ENCODE measurements at places on chromosomes 7 and 10. TPM values are rescaled to one million over a fixed set of nuclear protein-coding genes. Genes with fewer than 3 reads are reported as not detected.

The ECHS1 gene
- polyA plus RNA-seq, result 153 TPM

DNA sequence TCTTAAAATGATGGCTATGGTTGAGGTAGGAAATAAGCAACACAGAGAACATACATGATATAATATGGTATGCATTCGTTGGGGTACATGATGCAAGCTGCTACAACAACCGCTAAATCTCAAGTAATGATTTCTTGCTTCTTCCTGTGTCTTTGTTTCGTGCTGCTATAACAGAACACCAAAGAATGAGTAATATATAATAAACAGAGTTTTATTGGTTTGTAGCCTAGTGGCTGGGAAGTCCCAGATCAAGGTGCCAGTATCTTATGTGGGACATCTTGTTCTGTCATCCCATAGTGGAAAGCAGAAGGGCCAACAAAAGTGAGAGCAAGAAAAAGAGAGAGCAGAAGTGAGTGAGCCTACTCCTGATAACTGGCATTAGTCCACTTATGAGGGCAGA is 689.7 kb downstream of the SUGCT start:
- DNase-seq, result no peak

The GRM8 gene
- polyA plus RNA-seq, result 8.3 TPM

DNA sequence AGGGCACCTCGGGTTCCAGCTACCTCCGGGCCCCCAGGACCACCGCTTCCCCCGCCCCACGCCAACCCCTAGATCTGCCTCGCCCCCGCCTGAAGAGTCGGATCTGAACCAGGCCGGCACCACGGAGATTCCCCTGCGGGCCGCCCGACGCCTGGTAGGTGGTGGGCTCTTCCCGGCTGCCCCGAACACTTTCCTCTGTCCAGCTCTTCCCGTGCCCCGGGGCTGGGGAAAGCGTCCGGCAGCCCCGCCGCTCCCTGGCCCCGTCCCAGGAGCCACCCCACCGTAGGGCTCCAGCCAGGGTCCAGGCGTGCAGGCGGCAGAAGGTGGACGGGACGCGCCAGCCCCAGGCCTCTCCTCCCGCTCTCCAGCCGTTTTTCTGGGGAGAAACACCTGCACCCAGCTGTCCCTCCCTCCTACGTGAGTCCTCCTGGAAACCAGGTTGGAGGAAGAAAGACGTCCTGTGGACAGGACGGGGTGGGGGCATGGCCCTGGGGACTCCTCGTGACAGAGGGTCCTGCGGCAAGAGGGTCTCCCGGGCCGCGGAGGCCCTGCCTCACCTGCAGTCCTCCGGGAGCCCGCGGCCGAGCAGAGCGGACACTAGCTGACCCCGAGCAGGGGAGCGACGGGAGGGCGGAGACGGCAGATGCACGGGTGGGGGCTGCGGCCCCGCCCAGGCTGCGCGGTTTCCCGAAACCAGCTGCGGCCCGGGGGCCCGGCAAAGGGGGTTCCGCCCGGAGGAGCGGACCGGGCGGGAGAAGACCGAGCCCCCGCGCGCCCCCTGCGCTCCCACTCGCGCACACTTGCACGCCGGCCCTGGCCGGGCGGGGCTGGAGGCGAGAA is at the start of gene TMEM176B:
Gene TMEM176B (minus strand): TSS at position 624 of the 840 bp plus-strand sequence. CDS start 3,795 bp downstream, outside the sequence.
- DNase-seq, result no peak

GRCh38 chr7:1715671-1716074 is 45.6 kb downstream of the ELFN1 start:
- no peak for DNase-seq

GRCh38 chr10:129476431-129476830 is 9.4 kb downstream of the MGMT start:
- DNase-seq, result no peak

- no peak for DNase-seq
Observed at GRCh38 chr10:131533846-131534526, 222.5 kb upstream of the TCERG1L start.

DNA sequence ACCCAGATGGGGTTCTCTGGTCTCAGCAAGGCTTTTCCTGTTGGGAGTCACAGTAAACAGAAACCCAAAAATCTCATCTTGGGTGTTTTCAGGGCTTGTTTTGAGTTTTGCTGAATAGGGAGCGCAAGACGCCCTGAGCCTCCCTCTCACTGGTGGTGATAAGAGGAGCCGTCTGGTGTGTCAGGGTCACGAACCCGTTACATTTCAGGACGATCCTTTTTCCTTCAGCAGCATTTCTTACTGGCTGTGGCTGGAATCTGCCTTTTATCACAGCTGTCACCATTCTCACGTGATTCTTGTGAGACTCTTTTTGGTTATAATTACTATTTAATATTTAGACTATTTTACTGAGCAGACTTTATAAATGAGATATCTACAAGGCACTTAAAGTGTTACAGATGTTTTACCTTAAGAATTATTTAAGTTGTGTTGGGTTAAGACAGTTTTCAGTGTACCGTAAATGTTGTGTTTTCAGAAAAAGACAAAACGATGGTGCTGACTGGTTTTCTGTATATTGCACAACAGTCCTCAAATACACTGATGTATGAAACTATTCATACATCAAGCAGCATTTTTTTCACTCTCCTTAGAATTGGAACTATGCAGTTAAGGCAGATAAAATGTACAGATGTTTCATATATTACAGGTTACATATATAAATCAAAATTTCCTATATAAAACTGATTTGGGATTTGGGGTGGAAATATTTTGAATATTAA is 2.2 kb upstream of the GET4 start:
- no peak for DNase-seq

The LAMB4 gene
- 2.0 TPM for polyA plus RNA-seq

The EMX2 gene
- 198 TPM for polyA plus RNA-seq

The KIF5B gene
- polyA plus RNA-seq, result 149 TPM

DNA sequence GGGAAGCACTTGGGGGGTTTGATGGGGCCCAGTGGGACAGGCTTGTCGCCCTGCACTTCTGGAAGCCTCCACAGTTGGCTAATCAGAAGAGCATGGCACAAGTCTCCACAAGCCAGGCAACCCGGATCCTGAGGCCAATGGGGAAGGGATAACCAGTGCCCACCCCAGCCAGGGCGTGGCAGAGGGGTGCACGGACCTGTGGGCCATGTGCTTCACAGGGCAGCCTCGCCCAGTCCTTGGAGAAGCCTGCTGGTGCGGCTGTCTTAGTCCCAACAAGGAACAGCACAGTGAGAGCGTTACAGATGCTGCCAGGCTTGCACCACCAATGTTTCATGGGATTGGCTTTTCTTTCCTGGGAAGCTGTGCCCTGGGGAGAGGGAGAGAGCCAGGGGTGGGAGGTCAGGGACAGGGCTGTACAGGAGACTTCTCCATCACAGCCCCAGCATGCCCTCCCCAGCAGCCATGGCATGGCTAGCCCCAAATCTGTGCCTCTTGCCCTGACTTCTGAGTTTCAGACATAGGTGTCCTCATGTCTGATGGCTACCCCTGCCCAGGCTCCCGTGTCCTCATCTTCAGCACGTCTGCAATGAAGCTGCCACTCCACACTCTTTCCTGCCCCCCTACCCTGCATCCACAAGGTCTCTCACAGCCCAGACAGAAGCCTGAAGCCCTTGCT is 116.0 kb downstream of the PTPN20 start:
- no peak for DNase-seq

GRCh38 chr7:55191926-55192692 is 173.0 kb upstream of the LANCL2 start:
- DNase-seq, result no peak

GRCh38 chr10:35340975-35341374 is 4.7 kb downstream of the CCNY start:
- no peak for DNase-seq

The CLDN4 gene
- 91.5 TPM for polyA plus RNA-seq

All from renal pelvis (tissue), 12 donors.